ENCODE measurements at places on chromosomes 11 and 22.

GRCh38 chr11:128626913-128627665, 39.7 kb upstream of the ETS1 start:
- no peak for DNase-seq

- DNase-seq, result no peak
Measured at GRCh38 chr11:130918081-130918480, 1.8 kb upstream of the SNX19 start.

- no peak for DNase-seq
Measured at GRCh38 chr11:112361396-112361795, 100.7 kb upstream of the PLET1 start.

DNA sequence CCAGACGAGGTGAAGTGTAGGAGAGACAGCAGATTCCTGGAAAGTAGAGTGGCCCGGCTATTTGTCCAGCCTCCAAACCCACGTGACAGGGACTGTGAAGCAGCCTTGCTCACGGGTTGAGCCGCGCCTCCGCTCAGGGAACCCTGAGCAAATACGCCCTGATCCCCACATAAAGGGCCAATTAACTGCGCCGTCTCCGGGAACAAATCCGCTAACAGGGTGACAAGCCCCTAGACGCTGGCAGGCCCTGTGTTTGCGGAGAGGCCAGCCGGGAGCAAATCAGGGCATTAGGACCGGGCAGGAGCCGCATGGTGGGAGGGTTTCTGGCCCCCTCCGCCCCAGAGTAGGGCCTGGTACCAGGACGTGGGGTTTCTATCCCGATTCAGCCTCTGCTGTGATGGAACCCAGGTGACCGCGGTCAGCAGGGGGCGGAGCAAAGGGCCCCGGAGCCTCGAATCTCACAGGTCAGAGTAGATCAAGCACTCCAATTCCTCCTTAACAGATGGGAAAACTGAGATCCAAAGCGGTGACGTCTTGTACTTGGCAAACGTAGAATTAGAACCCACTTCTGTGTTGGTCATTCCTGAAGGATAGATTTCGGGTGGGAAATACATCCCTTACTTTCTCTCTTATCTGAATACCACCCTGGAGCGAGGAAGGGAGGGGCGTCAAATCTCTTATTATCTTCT, 2.0 kb upstream of the ROBO3 start:
- DNase-seq, result peak; percentile 64

DNA sequence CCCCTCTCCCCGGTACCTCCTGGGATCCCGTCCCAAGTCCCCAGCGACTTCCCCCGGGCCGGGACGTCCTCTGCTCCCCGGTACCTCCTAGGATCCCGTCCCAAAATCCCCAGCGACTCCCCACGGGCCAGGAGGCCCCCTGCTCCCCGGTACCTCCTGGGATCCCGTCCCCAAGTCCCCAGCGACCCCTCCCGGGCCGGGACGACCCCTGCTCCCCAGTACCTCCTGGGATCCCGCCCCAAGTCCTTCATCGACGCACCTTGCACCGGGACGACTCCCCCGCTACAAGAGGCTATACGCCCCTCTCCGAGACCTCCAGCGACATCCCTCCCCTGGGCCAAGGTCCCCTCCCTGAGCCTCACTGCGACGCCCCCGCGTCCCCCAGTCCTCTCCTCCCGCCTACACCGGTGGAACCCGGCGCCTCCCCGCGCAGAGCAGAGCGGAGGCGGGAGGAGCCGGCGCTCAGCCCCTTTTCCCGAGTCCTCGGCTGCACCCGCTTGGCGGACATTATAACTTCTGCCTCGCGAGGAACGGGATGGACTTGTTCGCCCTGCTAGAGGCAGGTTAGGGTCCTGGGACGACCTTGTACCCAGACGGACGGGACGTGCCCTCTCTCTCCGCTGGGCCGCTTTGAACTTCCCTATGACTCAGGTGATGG, 912 bp downstream of the KREMEN1 start:
- peak; percentile 67 for DNase-seq

GRCh38 chr22:17501679-17502285, 61.5 kb upstream of the SLC25A18 start:
- peak; percentile 54 for DNase-seq

- DNase-seq, result no peak
Measured at GRCh38 chr22:45064313-45065278, 54.8 kb upstream of the PHF21B start.

GRCh38 chr11:33718440-33718839, 17.8 kb downstream of the CD59 start:
- no peak for DNase-seq

- no peak for DNase-seq
Measured at GRCh38 chr11:35109827-35110226, 29.1 kb upstream of the CD44 start.

DNA sequence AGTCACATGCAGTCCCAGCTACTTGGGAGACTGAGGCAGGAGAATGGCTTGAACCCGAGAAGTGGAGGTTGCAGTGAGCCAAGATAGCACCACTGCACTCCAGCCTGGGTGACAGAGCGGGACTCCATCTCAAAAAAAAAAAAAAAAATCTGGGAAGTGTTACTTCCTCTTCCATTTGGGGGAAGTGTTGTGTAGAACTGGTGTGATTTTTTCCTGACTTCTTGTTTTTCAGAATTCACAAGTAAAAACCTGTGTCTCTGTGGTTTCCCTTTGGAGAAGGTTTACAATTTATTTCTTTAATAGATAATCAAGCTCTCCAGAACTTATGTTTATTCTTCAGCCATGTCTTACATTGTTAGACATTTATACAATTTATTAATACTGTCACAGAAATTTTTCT, 396.1 kb downstream of the BRD1 start:
- DNase-seq, result no peak

- DNase-seq, result peak; percentile 78
Measured at GRCh38 chr11:66727282-66728037, 1.6 kb downstream of the SPTBN2 start.

- no peak for DNase-seq
Measured at GRCh38 chr11:44321059-44321458, 11.1 kb upstream of the ALX4 start.

DNA sequence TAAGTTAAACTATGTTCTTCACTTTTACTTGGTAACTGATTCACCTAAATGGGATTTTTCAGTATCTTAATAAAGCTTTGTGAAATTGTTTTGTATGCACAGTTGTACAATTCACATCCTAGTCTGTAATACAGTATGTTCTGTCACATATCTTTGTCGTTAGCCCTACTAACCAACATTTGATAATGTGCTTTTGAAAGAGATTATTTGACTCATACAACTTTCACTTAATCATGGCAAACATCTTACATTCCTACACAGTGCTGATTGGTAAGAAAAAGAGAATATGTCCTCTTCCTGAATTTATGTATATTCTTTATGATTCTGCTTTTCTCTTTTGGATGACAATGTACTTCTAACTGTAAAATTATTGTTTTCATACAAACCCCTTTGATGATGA, 234.5 kb downstream of the METTL15 start:
- no peak for DNase-seq

DNA sequence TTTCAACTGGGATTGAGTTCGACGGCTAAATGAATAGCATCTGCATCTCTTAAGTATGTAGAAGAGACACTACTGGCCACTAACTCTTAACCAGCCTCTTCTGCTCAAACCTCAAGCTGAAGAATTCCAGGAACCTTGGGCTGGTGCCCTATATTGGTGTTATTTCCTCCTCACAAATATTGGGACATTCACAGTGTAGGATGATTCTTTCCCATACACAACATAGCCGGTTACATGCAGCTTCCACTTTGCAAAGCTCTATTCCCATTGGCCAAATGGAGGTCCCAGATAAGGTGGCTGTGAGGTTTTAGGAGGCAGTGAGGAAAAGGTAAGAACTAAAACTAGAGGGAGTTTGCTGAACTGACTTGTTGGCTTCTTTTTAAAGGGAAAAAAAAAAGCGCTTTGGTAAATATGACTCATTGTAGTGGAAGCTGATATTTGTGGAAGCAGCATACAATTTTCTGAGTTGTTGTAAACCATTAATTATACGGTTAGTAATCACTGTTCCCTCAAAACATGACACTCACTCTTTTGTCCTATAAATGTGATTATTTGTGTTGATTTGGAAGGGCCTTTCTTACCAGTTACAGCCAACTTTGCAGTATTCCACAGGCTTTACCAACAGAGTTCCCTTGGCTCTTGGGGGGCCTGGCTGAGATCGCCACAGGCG, 17.6 kb downstream of the C22orf31 start:
- DNase-seq, result no peak

DNA sequence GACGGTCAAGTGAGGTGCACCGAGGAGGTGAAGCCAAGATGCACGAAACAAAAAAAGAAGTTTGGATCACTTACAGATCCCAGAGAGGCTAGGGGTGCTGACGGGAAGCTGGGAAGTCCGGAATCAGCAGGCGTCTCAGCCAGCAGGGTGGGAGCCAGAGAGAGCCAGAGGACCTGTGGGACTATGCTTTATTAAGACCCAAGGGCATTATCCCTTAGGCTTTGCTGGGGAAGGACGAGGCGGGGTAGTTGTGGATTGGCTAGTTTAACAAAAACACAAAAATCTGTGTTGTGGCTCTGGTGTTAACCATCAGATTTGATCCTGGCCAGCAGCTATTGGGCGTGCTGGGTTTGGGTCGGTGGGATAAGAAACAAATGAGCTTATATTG, 427.1 kb downstream of the DYNC2H1 start:
- DNase-seq, result peak; percentile 65

DNA sequence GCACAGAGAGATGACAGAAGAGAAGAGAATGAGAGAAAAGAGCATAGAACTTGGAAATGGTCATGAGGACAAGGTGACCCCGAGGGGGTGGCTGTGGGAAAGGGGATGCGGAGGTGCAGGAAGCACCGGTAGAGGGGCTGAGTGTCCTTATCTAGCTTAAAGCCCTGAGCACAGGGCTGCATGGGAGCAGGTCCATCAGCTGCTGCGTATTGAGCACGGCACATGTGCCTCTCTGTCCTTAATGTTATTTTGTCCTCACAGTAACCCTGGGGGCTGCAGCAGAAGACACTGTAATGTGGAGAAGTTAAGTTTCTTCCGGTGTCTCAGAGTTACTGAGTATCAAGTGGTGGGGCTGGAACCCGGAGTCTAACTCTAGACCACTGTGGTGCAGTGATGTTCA, 94.4 kb upstream of the OR4B1 start:
- no peak for DNase-seq

DNA sequence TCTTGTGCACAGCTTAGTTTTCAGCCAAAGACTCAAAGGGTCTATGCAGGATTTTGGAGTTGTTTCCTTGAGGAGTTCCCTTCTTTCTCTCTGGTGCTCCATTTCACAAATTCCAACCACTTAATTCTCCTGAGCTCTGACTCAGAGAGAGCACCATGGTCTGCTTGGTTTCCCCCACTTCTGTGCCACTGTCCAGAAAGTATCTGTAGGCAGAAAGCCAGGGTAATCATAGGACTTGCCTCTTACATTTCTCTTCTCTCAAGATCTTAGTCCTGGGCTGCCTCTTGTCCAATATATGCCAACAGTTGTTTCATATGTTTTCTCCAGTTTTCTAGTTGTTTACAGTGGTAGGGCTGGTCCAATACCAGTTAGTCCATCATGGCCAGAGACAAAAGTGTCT, 6.4 kb upstream of the MRGPRD start:
- DNase-seq, result no peak

DNA sequence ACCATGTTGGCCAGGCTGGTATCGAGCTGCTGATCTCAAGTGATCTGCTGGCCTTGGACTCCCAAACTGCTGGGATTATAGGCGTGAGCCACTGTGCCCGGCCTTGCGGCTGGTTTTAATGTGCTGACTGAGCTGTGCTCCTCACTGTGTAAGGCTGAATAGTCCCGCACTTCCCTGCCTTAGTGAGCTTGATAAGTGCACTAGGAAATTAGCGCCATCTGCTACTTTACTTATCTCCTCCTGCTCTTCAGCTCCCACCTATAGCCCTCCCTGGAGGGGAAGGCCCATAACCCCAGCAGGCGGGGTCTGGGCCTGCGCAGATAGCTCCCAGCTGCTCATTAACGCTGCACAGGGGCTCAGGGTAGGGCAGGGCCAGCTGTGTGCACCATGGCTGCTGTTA, 49.4 kb downstream of the CLMP start:
- peak; percentile 72 for DNase-seq

DNA sequence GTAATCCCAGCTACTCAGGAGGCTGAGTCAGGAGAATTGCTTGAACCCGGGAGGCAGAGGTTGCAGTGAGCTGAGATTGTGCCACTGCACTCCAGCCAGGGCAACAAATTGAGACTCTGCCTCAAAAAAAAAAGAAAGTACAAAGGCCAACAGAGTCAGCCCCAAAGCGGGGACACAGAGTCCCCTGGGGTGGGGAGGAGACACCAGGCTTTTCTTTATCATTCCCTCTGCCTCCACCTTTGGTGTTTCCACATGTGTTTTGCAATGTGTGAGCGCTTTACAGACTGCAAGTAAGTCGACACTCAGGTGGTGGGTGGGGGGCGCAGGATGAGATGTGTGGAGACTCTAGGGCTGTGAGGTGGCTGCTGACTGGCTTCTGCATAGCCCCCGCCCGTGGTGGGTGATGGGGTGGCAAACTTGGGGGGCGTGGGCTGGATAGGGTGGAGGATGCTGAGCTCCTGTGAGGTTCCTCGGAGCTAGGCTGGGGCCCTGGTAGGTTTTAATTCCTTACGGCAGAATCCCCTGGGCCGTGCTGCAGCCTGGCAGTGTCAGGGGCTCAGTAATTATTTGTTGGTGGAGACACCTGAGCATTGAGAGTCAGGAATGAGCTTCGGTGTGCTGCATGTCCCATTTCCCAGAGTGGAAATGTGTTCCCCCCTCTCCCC, 177.2 kb downstream of the CTTN start:
- DNase-seq, result no peak

- DNase-seq, result no peak
Measured at GRCh38 chr11:119473226-119473625, 50.3 kb upstream of the THY1 start.

- peak; percentile 58 for DNase-seq
Measured at GRCh38 chr11:61826930-61827570, 1.1 kb upstream of the FADS2 start.

DNA sequence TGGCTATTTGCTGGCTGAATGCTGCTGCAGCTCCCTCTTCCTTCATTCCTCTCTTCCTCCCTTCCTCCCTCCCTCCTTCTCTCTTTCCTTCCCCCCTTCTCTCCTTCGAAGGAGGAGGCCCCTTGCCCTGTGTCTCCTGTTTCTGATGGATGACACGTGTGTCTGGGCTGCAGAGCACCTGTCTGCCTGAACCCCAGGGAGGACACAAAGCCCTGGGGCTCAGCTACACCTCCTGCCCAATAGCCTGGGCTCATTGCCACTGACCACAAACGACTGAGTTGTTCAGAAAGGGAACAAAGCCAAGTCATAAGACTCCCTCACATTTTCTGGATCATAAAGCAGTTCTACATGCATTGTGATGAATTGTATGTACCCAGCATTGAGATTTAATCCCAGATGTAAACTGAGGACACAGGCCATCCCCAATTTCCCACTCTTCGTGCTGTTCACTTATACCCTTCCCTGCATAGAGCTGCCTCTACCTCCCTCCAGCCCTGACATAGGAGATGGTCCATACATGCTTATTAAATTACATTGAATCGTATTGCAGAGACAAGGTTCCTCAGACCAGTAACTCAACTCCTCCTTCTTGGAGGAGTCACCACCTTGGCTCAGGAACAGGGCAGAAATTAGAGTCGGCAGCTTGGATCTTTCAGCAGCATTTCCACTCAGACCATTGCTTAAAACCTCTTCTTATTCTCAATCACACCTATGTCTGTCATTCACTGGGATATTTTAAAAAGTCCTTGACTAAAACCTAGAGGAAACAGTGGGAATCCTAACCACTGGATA, 1.2 kb downstream of the CSRP3 start:
- no peak for DNase-seq

All from D341Med (cell line).